ENCODE measurements at places on chromosomes 5 and 9.
A peak's percentile ranks its signal among the peaks of the same experiment; 100 is the strongest.

GRCh38 chr9:72365525-72366256 lies 683 bp upstream of the ZFAND5 start:
- DNase-seq, result peak; percentile 68

- DNase-seq, result no peak
These were observed 230.3 kb upstream of the PTPRD start for GRCh38 chr9:10843151-10843550.

GRCh38 chr5:31433229-31433628 lies 98.7 kb downstream of the DROSHA start:
- no peak for DNase-seq

- DNase-seq, result no peak
These were observed 12.3 kb downstream of the MED10 start for GRCh38 chr5:6365977-6366590.
